Stimulated activated CD4-positive, alpha-beta T cell treated with anti-CD3 and anti-CD28 coated beads, Interleukin-15, amount 100 ng/mL, for 1 hour (primary cell): ENCODE measurements at places on chromosomes 4 and X.

- no peak for DNase-seq
Measured at GRCh38 chr4:76955182-76955581, 5.6 kb downstream of the SEPTIN11 start.

DNA sequence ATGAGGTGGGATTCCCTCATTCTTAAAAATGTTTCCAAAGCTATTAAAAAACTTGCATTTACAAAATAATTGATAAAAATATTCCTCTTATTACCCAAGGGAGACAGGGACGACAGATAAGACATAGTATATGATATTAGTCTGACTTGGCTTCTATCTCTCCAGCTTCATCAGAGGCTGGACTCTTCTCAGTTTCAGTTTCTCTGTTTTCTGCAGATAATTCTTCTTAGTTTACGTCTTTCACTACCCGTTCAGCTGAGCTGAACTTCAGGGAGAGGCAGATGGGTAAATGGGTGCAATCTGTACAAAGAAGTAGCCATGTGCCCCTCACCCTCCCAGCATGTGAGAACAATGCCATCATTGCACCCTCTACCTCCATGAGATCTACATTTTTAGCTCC is 214.0 kb upstream of the SLIT2 start:
- DNase-seq, result no peak

DNA sequence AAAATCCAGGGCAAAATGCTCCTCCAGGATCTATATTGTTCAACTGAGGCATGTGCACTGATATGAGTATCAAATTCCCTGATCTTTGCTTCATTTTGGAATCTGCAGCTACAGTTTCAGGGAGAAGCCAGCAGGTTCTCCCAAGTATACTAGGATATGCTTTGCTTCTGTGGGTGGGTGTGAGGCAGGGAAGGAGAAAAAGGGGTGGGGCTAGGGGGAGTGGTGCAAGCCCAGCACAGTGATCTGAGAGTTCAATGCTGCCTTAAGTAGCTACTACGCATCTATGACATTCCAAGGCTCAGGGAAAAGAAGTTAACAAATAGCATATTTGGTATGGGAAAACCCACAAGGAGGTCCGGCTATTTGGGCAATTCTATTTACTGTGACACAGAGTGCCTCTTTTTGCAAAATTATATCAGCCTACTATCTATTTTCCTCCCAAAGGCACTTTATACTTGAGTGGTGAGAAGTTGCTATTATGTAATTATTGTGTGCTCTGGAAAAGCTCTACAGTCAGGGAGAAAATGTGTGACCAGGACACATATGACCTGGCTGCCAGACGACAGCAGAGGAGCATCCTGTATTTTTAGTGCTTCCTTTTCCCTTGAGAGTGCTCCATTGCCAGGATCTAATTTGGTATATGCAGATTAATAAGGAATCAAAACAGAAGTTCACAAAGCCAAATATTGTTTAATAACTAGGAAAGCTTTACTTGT is 162.0 kb downstream of the RNF150 start:
- no peak for DNase-seq

- no peak for DNase-seq
Measured at GRCh38 chr4:78057135-78057599, at the start of gene FRAS1. Gene FRAS1, plus strand, starts transcription at chr4:78057323. Its CDS starts 687 bp downstream, at chr4:78058010.

DNA sequence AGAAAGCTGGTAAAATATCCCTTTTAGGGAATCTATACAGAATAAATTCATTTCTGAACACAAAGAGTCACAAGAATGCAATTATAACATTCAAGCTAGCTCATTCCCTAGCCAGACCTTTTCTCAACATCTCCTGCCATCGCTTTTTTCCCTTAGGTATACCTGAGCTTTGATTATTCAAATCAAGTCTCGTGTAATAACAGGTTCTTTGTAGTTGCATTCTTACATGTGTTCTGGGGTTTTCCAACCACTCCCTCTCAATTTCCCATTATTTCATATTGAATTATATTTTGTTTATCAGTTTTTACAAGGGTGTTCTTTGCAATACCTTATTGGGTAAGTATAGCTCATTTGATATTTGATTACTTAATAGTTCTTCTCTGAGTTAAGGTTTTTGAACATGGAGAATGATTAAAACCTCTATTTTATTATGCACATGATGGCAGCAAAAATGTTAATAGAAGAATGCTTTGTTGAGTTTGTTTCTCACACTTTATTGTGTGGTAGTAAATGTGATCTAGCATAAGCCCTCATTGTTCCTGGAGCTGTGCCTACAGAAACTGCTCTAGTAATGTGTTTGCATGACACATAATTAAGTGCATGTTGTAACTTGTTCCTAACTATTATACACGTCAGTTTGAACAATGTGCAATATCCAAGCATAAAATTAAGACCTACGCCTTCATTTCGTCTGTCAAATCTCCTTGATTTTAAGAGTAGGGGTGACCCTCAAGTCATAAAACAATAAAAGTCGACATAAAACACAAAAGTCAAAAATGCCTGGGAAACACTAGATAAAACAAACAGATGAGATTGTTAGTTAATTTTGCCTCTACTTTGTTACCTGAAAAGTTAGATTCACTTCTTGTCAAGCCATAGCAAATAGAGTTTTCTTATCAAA is 124.0 kb upstream of the POF1B start:
- DNase-seq, result no peak

DNA sequence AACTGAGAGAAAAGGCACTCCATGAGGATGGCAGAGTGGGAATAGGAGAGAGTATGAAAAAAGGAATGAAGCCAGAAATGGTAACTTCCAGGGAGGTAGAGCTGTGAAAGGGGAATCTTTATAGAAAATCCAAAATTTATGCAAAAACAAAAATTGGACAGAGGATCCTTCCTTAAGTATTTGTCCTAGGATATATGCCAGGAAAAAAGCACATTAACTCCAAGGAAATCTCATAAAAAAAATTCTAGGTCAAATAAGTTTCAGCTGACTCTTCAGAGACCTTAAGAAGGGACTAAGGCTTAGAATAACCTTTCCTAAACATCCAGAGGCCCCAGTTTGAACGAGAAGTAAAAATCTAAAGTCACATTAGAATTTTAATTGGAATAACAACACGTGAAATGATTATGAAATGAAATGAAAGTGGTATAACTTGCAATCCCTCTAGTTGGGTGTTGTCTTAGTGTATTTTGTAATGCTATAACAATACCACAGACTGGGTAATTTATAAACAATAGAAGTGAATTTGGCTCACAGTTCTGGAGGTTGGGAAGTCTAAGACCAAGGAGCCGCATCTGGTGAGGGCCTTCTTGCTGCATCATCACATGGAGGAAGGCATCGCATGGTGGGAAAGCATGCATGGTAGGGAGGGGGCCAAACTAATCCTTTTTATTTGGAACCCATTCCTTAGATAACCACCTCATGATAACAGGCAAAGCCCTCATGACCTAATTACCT is 145.4 kb upstream of the RXFP1 start:
- no peak for DNase-seq

DNA sequence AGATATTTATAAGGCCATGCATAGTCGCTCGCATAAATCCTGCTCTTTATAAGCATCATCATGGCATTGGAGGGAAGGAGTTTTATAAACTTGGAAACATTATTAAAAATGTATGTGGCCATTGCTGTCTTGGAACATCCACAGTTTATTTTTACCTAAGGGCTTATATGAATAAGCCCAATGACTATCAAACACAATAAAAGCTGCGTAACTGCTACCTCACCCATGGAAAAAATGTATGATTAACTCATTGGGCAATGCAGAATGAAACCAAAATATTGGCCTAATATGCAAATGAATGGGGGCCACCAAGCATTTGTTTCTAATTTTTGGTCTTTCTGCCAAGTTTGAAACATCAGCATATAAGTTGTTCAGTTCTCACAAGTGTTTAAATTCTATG is 19.1 kb downstream of the GEMIN8 start:
- DNase-seq, result no peak

GRCh38 chr4:54234497-54235205 is 5.6 kb downstream of the PDGFRA start:
- no peak for DNase-seq

DNA sequence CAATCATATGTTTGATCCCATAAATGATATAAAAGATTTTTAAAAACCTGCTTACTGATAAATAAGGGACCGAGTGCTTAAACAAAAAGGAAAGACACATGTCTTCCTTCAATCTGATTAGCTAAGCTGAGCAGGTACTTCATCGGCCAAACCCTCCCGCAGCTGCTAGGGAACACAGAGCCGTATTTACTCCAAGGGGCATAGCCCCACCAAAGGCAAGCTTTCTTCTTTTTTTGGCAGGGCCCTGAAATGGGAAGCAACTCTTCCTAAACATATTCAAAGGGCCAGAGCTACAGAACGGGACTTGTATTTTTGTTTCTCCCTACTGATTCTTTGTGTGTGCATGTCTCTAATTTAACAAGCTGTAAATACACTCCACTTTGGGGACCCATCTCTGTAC is 337.3 kb downstream of the NLGN4X start:
- DNase-seq, result no peak

- no peak for DNase-seq
Measured at GRCh38 chrX:24099394-24099793, 44.6 kb downstream of the EIF2S3 start.

DNA sequence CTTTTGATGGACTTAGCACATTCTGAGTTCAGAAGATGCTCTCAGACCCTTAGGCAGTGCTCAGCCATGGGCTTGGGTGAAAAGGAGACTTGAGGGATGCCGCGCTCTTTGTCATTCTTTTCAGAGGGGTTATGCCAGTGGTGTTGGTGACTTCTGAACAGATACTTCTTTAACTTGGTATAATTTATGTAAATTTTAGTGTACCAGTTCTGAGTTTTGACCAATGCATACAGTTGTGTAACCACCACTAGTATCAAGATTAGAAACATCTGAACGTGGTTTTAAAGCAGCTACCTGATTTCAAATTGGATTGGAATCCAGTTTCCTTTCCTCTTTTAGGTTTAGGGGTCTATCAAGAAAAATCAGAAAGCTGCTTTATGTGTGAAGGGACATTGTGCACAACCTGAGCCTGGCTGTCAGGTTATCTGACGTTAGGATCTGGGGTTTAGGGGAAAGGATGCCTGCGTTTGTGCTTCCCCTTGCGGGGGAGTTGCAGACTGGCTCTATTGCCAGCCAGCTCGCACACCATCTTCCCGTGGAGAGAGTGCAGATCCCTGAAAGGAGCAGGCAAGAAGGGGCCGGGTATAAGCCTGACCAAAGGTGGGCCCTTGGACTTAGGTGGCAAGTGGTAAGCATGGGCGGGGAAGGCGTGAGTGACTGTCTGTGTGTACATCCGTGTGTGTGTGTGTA is 19.0 kb downstream of the SMS start:
- no peak for DNase-seq

DNA sequence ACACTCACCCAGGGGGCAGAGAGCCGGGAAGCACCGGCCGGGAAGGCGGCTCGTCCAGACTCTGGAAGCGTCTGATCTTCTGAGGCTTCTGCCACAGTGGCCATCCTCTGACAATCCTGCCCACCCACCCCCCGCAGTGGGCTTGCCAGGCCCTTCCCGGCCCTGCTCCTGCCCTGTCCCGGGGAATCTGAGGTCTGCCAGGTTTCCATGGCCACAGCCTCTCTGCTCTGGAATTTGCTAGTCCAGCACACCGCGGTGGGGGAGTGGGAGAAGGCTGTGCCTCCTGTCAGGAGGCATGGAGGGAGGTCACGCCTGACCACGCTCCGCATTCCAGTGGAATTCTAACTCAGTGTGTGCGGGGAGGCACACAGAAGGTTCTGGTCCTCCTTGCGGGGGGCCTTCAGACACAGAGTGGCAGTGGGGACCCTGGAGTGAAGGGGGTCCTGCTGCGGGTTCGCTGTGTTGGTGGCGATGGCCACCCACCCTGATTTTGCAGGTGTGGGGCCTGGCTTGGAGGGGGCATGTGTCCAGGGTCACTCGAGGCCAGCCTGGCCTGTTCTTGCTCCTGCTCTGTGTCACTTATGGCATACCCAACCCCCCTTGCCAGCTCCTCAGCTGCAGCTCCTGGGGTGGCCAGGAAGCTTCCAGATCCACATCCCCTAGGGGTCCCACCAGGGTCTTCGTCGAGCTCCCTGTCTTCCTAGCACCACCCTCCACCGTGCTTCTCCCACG is 55.6 kb upstream of the ADRA2C start:
- DNase-seq, result no peak

DNA sequence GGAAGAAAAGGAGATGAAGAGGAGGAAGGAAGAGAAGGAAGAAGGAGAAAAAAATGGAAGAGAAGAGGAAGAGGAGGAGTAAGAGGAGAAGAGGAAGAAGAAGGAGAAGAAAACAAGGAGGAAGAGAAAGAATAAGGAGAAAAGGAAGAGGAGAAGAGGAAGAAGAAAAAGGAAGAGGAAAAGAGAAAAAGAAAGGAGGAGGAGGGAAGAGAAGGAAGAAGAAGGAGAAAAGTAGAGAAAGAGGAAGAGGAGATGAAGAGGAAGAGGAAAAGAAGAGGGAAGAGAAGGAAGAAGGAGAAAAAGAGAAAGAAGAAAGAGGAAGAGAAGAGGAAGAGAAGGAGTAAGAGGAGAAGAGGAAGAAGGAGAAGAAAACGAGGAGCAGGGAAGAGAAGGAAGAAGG is 11.8 kb upstream of the LEF1 start:
- no peak for DNase-seq
